CD8-positive, alpha-beta T cell (primary cell): ENCODE measurements at places on chromosomes 1 and 21.

DNA sequence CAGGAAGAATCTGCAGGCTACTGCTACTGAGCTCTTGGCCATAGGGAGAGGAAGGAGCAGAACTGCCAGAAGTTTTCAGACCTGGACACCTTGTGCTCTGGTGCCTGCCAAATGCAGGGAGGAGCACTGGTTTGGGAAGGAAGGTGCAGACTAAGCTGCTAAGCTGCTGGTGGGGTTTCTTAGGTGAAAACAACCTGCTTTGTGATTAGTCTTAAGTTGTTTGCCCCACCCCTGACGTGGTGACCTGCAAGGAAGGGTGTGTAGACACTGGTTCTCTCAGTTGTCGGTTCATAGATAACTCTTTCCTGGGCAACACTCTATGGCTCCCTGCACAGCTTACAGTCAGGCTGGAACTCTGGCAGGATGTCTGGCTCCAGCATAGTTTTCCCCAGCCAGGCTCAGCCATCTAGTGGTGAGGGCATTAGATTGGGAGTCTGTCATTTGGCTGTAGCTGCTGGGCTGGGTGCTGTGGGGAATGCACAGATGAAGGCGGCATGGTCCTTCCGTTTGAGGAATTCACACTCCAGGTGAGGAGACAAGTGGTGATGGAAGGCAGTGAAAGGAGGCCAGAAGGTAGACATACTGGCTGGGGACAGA is 10.3 kb upstream of the S100A10 start:
- no peak for DNase-seq

DNA sequence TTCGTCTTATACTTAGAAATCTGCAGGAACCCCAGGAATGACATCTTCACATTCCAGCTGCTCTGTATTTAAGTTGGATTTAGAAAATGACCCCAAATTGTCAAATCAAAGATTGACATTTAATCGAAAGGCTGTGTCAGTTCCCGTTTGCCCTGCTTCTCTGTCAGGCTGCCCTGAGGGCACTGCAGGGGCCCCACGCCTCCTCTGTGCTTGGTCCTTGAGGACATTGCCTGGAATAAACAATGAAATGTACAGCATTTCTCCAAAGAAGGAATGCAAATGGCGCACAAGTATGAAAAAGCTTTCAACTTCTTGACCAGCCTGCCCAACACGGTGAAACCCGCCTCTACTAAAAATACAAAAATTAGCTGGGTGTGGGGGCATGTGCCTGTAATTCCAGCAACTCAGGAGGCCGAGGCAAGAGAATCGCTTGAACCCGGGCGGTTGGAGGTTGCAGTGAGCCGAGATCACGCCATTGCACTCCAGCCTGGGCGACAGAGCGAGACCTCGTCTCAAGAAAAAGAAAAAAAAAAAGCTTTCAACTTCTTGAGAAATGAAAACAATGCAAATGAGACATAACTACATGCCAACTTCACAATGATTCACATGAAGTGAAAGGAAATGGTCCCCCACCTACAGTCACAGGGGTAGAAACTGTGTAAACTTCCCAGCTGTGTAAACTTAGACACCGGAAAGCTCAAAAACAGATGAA is 3.0 kb downstream of the TMPRSS3 start:
- peak; percentile 79 for DNase-seq

DNA sequence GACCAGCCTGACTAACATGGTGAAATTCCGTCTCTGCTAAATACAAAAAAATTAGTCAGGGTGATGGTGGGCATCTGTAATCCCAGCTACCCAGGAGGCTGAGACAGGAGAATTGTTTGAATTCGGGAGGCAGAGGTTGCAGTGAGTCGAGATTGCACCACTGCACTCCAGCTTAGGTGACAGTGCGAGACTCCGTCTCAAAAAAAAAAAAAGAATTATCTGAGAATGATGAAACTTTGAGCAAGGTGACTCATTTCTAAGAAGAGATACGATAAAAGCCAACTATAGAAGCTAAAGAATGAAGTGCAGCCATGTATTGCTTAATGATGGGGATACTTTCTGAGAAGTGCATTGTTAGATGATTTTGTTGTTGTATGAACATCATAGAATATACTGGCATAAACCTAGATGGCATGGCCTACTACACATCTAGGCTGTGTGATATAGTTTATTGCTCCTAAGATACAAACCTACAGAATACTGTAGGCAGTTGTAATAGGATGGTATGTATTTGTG is 64.7 kb downstream of the SNRPE start:
- no peak for DNase-seq

- DNase-seq, result peak; percentile 59
These were observed 10.5 kb upstream of the RNPC3 start for GRCh38 chr1:103514920-103515503.

GRCh38 chr1:225710804-225711203 is 57.9 kb upstream of the ENAH start:
- DNase-seq, result no peak

- DNase-seq, result no peak
These were observed 1237.2 kb downstream of the PLA2G4A start for GRCh38 chr1:188065917-188066316.

GRCh38 chr1:115021145-115021544 is 8.5 kb upstream of the TSHB start:
- DNase-seq, result no peak

GRCh38 chr1:50308878-50309277 is 114.4 kb downstream of the DMRTA2 start:
- peak; percentile 6 for DNase-seq

DNA sequence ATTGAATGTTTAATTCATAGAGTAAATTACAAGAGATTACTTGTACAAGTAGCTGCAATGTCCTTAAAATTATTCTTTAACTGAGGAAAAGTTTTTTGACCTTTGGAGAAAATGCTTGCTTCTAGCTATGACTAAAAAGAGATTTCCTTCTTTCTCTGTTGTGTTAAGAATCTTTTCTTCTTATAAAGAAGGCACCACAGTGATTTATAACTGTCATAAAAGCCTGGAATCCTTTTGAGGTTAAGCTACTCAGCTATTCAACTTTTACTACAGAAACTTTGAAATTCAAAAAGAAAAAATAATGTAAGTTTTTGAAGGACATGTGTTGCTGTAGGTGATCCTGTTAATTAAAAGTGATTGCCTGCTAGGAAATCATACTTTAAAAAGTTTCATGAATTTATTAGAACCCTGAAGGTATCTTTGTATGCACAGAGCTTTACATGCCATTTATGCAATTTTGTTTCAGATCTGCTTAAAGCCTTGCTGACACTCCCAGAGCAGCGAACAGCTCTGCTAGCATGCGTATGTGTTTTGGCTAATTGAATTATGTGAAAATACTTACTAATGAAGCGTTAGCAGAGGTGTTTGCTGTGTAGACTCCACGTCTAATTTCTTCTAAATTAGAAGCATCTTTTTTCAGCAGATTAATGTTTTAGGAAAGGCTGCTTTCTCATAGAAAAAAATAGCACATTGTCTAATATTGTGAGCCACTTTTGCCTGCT is 94.7 kb upstream of the SMYD2 start:
- DNase-seq, result no peak

GRCh38 chr1:200103966-200104583 is 76.6 kb downstream of the NR5A2 start:
- DNase-seq, result no peak

DNA sequence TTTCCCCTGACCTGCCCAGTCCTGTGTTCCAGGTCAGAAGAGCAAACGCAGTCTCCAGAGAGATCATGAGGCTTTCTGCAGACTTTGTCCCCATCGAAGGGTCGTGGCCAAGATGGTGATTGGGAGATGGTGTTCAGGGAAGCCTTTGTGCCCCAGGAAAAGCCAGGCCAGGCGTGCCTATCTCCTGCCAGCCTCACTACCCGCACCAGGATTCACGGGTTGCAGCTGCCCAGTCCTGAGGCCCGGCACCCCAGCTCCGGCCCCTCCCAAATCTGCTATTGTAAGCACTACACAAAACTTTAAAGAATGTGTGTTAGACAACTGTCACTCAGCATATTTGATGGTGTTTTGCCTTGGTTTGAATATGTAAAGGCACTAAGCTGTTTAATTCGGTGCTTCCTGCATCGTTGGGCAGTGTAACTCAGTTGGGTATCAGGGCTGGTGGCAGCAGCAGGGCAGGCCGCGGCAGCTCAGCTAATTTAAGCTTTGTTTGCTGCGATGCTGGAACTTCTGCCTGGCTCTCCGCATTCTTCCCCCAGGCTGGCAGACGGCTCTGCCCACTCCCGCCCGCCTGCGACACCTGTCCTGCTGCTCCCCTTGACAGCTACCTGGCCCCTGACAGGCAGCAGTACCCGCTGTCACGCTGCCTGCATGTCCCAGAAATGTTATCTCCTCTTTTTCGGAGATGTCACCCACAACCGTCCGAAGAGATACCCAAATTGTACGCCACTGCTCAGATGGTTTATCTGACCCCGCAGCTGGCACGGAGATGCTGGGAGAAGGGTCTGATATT is 209.0 kb upstream of the VAMP3 start:
- no peak for DNase-seq

- DNase-seq, result no peak
These were observed 138.3 kb downstream of the PTGER3 start for GRCh38 chr1:70909262-70909822.

DNA sequence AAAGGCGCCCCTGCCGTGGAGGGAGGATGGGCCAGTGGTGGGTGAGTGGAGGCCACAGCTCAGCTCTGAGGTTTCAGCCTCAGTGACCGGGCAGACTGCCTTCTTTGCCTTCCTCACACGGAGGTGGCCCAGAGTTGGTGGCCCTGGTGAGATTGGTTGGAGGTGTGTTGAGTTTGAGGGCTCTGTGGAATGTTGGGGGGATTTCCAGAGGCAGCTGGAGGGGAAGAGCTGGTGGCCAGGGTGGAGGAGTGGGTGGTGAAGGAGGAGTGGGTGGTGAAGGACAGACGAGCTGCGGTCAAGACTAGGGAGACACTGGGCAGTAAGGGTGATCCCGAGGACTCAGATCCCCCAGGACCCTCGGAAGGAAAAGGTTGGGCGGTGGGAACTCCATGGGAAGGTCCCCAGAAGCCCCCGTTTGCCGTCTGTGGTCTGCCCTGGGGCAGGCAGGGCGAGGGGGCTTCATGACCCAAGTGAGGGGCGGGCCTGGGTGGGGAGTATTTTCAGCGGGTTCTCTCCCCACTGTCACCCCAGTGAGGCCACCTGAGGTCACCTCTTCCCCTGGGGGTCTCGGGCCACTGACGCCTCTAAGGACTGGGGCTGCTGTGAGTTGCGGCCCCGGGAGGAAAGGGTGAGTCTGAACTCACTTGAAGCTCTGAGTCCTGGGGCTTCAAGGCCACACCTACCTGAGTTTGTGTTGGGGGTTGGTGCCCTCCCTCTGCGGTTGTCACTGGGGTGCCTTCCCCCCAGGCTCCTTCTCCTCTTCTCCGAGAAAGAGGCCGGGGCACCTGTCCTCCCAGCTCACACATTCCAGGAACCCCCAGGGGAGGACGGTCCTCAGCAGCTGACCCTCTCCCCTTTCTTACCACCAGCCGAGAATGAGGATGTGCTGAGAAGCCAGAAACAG is 22.7 kb upstream of the PIK3CD start:
- peak; percentile 37 for DNase-seq

DNA sequence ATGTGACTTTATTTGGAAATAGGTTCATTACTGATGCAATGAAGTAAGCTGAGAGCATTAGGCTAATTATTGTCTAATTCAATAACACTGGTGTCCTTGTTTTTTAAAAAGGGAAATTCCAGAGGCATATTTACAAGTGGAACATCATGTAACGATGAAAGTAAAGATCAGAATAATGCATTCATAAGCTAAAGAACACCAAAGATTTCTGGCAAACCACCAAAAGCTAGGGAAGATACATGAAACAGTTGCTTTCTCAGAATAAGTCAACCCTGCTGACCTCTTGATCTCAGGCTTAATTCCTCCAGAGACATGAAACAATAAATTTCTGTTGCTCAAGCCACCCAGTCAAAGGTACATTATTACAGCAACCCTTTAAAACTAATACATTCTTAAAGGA is 20.3 kb upstream of the IFI16 start:
- no peak for DNase-seq

DNA sequence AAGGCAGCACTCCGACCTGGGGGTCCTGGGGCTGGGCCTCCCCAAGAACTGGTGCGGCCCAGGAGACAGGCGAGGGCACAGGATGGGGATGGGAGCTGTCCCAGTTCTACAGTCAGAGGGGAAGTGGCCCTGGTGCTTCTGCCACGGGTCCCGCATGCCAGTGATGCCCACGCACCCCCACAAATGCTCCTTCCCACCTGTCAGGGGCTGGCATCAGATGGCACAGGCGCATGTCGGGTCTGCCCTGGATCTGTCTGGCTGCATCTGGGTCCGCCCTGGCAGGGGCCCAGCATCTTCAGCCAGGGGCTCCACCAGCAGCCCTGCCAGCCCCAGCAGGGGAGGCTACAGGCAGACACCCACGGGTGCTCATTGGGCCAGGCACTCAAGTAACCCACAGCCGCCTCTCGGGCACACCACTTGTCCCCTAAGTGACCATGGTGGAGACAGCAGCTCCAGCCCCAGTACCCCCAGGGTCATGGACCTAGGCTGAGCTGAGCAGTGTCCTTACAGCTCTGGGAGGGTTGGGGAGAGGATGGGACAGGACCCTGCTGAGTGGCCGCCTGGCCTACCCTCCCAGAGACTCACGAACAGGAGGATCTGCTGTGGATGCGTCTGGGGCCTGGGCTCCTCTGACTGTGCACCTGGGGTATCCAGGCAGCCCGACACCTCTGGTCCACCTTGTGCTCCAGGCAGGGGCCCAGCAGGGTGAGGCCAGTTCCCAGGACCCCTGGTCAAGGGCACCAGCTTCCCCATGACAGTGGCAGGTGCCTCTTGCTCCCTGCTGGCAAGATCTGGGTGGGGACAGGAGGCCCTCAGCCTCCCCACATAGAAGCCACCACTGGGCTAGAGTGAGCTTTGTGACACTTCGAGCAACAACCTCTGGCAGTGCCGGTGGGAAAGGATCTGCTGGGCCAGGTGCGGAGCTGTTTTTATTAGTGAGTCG is 5.4 kb downstream of the SMIM1 start:
- DNase-seq, result no peak

GRCh38 chr1:77378723-77379535 is 97.1 kb downstream of the AK5 start:
- DNase-seq, result no peak

- no peak for DNase-seq
These were observed 5.9 kb downstream of the PHLDA3 start for GRCh38 chr1:201463071-201463552.

DNA sequence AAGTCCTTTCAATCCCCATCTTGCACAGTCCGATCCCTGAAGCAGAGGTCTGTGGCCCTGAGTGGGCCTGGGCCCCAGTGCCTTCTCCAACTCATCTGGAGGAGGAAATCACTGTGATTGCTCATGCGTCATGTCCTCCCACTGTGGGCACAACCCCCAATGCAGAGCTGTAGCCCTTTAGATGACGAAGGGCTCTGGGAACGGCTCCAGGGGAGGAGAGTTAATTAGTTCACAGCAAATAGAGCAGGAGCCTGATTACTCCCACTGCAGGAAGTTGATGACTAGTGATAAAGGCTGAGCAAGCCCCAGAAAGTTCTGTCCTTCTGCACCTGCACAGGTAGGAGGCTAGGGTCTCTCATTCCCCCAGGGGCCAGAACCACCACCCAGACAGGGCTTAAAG is 111.5 kb downstream of the CCDC185 start:
- DNase-seq, result no peak

GRCh38 chr1:3479511-3480368 is 25.3 kb downstream of the ARHGEF16 start:
- DNase-seq, result no peak
